ENCODE measurements at places on chromosomes 11 and 22.

GRCh38 chr22:27433585-27434190 lies 367.9 kb downstream of the MN1 start:
- DNase-seq = no peak

- DNase-seq = no peak
Observed at GRCh38 chr22:37352481-37352880, 70.2 kb downstream of the CYTH4 start.

GRCh38 chr11:125292100-125292499 lies 127.5 kb downstream of the PKNOX2 start:
- DNase-seq = no peak

- DNase-seq = no peak
Observed at GRCh38 chr11:118068206-118068944, 8.5 kb upstream of the TMPRSS4 start.

DNA sequence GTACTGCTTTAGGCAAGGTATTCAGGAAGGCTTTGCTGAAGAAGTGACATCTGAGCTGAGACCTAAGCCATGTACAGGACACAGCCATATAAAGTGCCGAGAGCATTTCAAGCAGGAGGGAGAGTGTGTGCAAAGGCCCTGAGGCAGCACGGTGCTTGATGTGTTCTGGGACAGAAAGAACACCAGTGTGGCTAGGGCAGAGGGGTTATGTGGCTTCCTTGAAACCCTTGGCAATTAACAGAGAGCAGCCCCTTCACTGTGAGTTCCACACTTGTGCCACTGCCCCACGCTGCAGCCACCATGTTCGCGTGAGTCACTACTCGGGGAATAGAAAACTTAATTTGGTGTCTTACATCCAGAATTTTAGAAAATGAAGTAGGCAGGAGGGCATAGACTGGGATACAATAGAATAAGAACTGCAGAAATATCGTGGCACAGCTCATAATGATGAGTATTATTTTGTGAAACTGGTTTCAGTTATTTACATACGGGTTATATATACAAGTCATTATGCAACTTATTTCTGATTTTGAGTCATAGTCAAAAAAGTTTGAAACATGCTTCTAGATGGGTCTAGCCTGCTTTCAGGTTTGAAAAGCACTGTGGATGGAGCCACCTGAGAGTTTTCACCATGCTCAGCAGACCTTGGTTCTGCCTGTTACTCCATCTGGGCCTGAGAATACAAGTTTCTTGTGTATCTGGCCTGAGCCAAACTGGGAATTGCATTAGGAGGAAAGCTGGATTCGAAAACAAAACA lies 11.8 kb downstream of the IL10RA start:
- no peak for DNase-seq

DNA sequence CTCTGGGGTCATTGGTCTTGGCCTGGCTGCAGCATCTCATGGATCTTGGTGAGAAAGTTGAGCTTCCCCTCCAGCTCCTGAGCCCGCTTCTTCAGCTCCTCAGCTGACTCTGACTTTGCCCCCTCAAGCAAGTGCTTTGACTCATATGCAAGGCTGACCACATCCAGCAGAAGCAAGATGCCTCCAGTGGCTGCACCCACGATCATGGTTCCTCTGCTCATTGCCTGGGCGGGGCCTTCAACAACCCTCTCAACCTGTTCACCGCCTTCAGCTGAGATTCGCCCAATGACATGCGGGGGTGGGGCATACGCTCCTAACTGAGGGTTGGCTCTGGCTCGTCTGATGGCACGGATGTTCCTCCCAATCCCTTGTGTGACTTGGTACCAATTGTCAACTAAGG lies 11.9 kb downstream of the APOL2 start:
- DNase-seq = no peak

- DNase-seq = no peak
Observed at GRCh38 chr11:27720277-27720830, 20.1 kb upstream of the BDNF start.

- DNase-seq = no peak
Observed at GRCh38 chr11:84993386-84993785, 633.8 kb downstream of the DLG2 start.

- no peak for DNase-seq
Observed at GRCh38 chr11:91470656-91471055, 754.0 kb upstream of the FAT3 start.

GRCh38 chr11:35293699-35294098 lies 125.7 kb downstream of the SLC1A2 start:
- no peak for DNase-seq

- DNase-seq = no peak
Observed at GRCh38 chr11:32643526-32643925, 59.9 kb downstream of the EIF3M start.

DNA sequence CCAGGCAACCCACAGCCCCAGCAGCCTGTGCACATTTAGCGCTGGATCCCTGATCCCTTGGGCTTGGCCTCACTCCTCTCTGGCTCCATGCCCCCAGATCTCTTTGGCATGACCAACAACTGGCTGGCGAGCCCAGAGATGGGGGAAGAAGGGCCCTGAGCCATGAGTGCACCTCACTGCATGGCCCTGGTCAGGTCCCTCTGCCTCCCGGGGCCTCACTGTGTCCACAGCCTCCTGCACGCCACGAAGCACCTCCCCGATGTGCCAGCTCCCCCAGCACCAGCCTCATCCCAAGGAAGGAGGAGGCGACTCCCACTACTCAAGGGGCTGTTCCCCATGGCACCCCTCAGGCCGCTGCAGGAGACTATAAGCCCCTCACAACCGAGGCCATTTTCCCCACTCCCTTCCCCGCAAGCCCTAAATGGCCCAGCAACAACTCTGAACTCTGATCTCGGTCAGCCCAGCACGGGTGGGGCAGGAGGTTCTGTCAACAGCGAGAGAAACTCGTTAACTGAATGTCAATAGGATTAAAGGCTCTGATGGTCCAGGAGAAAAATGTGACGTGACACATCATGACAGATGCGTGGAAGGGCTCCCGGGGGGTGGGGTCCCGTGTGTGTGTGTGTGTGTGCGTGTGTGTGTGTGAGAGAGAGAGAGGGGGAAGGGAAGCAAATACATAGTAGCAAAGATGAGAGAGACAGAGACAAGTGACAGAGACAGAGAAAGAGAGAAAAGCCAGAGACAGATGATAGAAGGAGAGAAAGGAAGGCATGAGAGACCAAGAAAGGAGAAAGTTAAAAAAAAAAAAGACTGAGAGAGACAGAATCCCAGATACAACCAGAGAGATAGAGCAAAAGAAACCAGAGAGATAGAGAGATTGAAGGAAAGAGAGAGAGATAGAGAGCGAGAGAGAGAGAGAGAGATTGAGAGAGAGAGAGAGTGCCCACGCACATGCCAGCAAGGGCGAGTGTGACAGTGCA lies 28.4 kb upstream of the SYT7 start:
- no peak for DNase-seq

DNA sequence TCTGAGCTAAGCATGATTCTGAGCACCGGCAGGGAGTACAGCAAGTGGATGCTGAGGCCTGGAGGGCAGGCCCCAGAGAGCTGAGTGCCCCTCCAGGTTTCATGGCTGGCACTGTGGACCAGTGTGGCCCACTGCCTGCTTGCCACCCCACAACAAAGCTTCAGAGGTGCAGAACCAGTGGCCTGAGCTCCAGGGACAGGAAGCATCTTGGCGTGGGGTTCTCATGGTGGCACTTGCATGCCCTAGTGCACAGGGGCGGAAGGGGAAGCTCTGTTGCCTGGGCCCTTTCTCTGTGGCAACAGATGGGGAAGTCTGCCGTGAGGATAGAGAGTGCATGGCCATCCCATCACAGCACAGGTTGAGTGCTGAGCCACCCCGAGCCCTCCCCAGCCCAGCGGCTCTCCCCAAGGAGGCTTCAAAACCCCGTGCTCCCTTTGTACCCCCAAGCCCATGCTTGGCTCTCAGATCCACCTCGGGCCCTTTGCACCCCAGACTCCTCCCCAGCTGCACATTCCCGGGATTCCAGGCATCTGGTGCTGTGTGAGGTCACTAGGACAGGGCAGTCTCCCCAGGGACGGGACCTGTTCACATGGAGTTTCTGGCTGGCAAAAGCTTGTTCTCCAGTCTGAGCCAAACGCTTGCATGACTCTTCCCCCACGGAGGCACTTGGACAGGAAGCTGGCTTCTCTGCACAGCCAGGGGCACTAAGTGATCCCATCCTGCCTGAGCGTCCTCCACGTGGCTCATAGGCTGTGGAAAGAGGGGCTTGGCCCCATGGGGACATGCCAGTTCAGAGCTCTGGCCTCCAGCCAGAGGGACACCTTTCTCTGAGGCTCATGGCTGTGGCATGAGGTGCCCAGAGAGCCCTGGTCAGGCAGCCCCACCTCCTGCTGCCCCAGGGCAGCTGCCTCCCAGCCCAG lies 4.2 kb downstream of the SLC25A1 start:
- no peak for DNase-seq

DNA sequence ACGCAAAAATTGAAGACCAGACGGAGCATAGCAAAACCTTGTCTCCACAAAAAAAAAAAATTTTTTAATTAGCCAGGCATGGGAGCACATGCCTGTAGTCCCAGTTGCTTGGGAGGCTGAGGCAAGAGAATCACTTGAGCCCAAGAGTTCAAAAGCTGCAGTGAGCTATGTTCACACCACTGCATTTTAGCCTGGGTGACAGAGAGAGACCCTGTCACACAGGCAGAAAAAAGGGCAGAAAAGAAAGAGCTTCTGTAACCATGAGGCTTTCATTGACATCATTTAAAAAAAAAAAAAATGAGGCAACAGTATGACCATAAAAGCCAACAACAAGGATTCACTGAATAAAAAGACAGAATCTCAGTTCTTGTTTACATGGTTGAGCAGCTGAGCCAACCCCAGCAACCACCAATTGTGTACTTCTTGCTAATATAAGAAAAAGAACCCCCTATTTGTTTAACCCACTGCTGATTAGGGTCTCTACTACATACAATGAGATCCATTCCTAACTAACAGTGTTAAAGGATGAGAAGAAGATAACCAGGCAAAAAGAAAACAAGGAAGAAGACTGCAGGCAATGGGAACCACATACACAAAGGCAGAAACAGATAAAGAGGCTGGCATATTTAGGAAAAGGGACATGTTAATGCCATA lies 86.2 kb upstream of the SCUBE2 start:
- DNase-seq = no peak

DNA sequence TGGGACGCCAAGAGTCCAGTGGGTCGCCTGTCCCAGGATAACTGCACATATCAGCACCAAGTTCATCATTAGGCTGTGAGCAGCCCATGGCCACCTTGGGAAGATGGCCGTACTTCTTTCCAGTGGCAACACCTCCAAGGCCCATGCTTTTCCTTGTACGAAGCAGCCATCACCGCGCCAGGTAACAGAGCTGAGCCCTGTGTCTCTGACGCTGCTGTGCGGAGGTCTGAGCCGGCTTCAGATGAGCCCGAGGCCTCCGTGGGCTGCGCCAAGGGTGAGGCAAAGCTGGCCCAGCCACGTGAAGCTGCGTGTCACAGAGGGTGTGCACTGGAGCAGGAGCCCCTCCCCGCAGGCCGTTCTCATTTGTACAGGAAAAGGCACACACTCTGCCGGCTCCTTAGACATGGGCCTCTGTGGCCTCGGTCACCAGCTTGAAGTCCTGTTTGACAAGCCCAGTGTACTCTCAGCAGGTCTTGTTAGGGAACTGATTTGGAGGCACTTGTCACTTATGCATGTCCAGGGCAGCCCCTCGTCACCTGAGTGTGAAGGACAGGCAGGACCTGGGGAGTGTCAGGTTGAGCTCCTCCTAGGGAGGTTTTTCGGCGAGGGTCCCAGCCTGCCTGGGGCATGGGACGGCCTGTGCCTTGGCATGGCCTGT lies 401.5 kb downstream of the TBC1D22A start:
- no peak for DNase-seq

DNA sequence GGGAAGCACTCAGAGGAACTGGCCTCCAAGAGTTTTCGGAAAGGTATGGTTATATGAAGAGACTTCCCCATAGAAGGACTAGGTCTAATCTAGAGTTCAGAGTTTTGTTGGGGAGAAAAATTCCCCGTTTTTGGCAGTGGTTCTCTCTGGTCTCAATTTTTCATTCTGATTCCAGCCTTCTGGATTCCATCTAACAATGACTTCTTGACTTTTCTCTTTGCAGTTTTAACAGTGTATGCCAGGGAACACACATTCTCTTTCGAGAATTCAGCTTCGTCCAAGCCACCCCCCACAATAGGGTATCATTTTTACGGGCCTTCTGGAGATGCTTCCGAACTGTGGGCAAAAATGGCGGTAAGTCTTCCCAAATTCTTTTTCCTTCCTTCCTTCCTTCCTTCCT lies 115.6 kb downstream of the CSTPP1 start:
- DNase-seq = no peak

DNA sequence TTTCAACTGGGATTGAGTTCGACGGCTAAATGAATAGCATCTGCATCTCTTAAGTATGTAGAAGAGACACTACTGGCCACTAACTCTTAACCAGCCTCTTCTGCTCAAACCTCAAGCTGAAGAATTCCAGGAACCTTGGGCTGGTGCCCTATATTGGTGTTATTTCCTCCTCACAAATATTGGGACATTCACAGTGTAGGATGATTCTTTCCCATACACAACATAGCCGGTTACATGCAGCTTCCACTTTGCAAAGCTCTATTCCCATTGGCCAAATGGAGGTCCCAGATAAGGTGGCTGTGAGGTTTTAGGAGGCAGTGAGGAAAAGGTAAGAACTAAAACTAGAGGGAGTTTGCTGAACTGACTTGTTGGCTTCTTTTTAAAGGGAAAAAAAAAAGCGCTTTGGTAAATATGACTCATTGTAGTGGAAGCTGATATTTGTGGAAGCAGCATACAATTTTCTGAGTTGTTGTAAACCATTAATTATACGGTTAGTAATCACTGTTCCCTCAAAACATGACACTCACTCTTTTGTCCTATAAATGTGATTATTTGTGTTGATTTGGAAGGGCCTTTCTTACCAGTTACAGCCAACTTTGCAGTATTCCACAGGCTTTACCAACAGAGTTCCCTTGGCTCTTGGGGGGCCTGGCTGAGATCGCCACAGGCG lies 17.6 kb downstream of the C22orf31 start:
- no peak for DNase-seq

DNA sequence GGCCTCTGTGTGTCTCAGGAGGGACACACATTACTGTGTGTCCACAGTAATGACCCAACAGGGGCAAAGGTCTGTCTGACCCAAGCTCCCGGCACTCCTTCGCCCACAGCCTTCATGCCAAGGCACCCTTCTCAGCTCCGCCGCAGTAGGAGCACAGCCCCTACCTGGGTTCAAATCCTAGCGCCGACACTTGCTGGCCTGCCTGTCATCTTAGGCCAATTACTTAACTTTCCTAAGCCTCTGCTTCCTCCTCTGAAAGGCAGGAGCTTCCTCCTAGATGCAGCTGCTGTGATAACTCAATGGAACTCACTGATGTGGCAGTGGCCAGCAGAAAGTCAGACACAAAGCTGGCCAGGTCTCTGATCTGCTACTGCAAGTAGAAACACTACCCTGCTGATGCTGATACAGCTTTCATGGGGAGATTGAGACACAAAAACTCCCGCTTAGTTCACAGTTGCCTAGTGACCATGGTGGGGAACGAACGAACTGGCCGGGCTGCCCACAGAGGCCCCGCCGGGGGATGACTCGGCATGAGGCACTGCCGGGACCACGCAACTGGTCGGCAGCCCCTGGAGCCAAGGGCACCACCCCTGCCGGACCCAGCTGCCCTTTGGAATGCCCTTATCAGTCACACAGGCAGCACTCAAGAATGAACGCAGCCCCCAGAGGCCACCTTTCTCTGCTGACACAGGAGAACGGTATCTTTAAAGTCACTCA lies 8.1 kb downstream of the EHD1 start:
- DNase-seq = no peak
